Testis (tissue), 5 donors: ENCODE measurements at places on chromosomes 1 and 21. TPM values are rescaled to one million over a fixed set of nuclear protein-coding genes. Genes with fewer than 3 reads are reported as not detected.

The THEM5 gene
- total RNA-seq: not detected

The SGIP1 gene
- 48.1 TPM for total RNA-seq

The TOR1AIP1 gene
- 62.7 TPM for total RNA-seq

The CR1L gene
- total RNA-seq: not detected

The LHX8 gene
- 2.9 TPM for total RNA-seq

The TDRD10 gene
- total RNA-seq: 50.9 TPM

The NTMT2 gene
- total RNA-seq: 1.8 TPM

The TMEM81 gene
- 5.7 TPM for total RNA-seq

The PRAMEF10 gene
- not detected for total RNA-seq

The PRELP gene
- total RNA-seq: 9.6 TPM

The PGBD5 gene
- 14.3 TPM for total RNA-seq

The KRTAP10-10 gene
- not detected for total RNA-seq

The KRTAP19-1 gene
- total RNA-seq: not detected

The AUNIP gene
- total RNA-seq: 14.1 TPM
